Thymus (tissue), 14 donors: ENCODE measurements at places on chromosomes 13 and 19.

DNA sequence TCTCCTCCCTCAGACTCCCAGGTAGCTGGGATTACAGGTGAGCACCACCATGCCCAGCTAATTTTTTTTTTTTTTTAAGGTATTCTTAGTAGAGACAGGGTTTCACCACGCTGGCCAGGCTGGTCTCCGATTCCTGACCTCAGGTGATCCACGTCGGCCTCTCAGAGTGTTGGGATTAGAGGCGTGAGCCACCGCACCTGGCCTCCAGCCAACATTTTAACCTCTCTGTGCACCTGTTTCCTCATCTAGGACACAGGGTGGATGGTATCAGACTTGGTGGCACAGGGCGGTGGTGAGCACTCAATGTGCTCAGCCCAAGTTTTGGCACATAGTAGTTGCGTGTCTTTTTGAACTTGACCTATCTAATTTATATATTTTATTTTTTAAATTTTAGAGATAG, 12.5 kb downstream of the APBA3 start:
- no peak for DNase-seq

- DNase-seq: no peak
Observed at GRCh38 chr13:41059456-41060081, 1.7 kb upstream of the WBP4 start.

GRCh38 chr19:51640386-51640785, 6.2 kb downstream of the SIGLEC14 start:
- DNase-seq: no peak

- no peak for DNase-seq
Observed at GRCh38 chr13:61975001-61975400, 559.4 kb upstream of the PCDH20 start.

DNA sequence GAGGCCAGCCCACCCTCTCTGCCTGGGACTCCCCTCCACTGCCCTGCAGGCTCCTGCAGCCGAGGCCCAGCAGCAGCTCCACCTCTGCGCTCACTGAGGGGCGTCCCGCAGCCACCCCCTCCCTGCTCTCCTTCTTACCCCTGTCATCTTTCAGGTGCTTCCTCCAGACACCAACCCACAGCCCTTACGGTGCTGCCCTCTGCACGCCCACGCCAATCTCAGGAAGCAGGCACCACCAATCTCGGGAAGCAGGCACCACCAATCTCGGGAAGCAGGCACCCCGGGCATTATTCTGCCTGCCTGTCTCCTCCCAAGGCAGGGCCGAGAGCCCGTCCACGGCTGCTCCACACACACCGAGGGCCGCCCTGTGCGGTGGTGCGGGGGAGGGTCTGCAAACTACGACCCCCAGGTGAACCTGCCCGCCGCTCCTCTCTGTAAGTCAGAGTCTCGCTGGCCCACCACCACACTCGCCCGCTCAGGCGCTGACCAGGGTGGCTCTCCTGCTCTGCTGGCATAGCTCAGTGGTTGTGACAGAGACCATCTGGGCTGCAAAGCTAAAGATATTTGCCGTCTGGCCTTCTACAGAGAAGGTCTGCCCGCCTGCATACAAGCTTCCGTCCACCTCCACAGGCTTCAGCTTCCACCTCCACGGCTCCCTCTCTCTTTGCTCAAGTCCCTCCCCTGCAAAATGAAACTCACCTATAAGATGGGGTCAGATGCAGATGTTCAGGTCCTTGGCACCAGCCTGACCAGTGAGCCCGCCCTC, 2.9 kb downstream of the LSM7 start:
- no peak for DNase-seq

DNA sequence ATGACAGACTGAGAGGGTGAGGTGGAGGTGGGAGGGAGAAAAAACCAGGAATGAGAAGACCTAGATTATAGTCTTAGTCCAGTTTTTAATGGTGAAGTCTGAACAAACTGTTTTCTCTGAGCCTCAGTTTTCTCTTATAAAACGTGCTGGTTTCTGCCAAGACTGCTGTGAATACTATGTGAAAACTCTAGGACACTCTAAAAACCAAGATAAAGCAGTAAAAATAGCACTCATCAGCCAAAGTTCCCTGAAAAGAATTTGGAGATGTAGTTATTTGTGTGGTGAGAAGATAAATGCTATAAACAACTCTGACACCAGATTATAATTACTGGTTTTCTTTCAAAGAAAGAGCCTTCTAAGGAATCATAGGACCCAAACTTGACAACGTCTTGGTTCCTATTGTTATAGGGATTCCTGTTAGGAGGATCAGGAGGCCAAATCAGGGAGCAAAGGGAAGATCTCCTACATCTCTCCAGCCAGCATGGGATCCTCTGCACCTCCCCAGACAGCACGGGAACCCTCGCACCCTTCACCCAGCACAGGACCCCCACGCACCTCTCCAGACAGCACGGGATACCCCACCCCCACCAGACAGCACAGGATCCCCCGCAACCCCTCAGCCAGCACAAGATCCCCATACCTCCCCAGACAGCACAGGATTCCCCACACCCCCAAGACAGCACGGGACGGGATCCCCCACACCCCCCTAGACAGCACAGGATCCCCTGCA, 130.2 kb downstream of the MIPEP start:
- DNase-seq: no peak

DNA sequence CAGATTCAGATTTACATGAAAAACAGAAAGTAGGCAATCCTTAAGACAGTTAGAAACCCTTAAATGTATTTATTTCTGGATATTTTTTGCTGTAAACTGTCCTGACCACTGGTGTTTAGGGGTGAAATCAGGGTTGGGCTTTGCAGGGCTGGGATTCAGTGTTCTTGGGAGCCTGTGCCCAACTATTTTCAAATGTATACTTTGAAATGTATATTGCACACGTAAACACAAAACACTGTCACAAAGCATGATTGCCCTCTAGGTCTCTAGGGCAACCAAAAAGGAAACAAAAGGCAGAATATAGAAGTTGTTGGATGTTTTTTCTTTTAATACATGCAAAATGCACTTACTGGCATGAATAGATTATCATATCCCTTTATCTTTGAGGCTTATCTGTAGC, 1185.4 kb downstream of the DIAPH3 start:
- no peak for DNase-seq

- no peak for DNase-seq
Observed at GRCh38 chr19:57302727-57303401, 17.4 kb upstream of the ZNF543 start.

GRCh38 chr19:47719047-47719859, 6.0 kb downstream of the EHD2 start:
- DNase-seq: no peak

GRCh38 chr13:114063545-114064449, 68.6 kb downstream of the RASA3 start:
- DNase-seq: no peak

DNA sequence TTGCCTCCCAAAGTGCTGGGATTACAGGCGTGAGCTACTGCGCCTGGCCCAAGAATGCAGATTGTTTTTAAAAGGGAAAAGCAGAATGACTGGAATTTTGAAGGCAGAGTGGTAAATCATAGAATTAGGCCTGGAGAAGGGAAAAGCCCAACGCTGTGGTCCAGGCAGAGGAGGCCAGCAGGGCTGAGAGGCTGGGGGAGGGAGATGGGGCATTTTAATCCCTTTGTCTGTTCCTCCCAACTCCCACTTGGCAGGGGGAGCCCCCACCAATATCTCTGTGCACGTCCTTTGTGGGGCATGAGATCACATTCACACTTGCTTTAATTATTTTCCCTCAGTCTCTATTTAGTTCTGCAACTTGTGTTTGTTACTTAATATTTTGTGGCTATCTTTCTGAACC, 54.4 kb upstream of the RANBP3 start:
- DNase-seq: no peak

DNA sequence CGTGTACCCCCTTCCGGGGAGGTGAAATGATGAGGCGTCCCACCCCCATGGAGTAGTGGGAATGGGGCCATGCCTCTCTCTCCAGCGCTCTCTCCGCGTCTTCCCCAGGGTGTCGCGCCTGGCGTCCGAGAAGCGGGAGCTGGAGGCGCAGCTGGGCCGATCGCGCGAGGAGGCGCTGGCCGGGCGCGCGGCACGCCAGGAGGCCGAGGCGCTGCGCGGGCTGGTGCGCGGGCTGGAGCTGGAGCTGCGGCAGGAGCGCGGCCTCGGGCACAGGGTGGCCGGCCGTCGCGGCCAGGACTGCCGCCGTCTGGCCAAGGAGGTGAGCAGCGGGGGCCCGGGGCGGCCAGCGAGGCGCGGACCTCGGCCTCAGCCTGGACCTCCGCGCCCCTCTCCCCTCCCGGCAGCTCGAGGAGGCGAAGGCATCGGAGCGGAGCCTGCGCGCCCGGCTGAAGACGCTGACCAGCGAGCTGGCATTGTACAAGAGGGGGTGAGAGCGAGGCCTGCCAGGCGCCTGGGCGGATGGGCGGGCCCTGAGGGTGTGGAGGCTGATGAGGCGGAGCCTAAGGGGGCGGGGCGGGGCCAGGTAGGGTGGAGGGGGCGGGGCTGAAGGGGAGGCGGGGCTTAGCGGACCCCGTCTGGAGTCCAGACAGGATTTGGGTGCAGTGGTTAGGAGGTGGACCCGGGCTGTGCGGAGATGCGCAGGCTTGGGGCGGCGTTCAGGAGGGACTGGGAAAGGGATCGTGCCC, 7.7 kb downstream of the PGLYRP1 start:
- no peak for DNase-seq

DNA sequence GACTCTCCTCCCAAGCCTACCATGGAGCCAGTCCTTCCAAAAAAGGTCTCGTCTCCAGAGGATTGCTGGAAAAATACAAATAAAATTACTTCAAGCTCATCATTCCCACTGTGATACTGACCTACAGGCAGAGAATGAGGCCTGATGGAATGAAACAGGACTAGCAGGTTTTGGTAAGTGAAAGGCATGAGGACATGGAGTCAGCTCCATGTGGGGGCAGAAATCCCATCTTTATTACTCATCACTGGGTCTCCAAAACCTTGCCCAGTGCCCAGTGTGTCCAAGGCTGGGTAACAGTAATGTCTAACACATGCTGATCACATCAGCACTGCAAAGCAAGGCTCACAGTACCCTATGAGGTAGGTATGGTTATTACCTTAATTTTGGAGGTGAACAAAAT, 235.4 kb downstream of the DNAJC15 start:
- no peak for DNase-seq

DNA sequence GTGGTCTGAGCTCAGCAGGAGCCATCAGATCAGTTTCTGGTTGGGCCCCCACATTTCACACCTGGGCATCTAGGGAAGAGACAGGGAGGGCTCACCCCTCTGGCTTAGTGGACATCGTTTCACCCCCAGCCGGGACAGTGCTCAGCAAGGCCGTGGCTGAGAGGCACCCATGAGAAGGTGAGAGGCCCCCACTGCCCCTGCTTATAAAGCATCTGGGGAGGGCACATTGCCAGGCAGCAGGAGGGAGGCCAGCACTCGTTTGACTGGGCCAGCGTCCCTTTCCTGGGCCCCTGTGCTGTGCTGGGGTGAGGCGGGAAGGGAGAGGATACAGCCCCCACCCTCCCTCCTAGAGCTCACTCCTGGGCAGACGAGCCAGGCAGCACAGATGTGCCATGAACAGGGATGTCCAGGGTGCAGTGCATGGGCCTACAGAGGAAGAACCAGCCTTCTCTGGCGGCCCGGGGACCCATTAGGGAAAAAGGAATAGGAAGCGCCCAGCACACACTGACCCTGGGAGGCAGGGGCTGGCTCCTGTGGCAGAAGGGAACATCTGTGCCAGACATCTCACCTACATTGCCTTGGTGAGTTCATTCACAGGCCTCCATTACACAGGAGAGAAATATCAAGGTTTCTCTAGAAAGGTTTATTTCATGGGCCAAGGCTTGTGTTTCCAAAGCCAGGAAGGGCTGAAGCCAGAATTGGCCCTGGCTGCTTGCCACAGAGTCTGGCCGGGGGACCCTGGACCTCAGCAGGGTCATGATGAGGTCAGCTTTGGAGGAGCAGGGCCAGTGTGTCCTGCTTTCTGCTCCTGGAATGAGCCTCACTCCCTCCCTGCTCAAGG, 7.7 kb downstream of the AP1M1 start:
- no peak for DNase-seq

- DNase-seq: no peak
Observed at GRCh38 chr19:41316306-41316920, 6.4 kb downstream of the CCDC97 start.

- no peak for DNase-seq
Observed at GRCh38 chr19:31451686-31452330, 102.6 kb upstream of the TSHZ3 start.

DNA sequence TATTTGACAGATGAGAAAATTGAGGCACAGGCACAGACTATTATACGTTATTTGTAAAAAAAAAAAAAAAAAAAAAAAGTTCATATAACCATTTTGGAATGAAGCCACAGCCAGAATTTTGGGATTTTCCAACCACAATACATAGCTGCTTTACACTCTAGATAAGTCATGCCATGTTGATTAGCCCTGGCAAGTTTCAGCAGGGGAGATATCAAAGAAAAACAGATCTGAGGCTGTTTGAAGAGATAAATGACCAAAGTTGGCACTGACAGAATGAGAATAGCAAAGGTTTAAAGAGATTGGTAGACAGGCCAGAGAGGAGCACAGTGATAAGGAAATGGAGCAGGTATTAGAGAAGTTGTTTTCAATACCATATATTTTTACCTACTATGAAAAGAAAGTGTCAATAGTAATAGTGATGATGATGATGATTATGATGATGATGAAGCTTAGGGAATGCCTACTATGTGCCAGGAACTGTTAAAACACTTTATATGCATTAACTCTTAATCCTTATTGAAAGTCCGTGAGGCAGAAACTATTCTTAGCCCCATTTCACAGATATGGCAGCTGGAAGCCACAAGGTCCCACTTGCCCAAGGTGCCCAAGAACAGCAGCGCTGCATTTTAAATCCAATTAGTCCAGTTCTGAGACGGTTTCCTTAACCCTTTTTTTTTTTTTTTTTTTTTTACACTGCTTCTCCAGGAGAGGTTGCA, 105.5 kb downstream of the MBNL2 start:
- no peak for DNase-seq

- DNase-seq: no peak
Observed at GRCh38 chr19:56837004-56837403, 3.5 kb downstream of the PEG3 start.

DNA sequence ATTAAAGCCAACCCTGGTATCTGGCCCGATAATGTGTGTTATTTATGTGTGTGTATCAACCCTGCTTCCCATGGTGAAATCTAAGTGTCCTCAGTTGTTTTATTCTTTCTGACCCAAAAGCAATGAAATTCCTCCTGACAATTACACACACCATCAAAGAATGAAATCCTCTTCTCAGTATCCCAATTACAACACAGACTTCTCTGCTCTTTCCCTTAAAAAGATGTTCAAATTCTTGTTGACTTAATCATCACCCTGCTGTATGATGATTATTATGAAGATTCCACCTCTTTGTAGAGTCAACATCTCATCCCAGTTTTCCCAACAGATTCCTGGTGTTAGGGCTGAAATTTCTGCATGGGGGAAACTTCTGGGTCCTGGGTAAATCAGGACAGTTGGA, 8.9 kb upstream of the TRPC4 start:
- no peak for DNase-seq

DNA sequence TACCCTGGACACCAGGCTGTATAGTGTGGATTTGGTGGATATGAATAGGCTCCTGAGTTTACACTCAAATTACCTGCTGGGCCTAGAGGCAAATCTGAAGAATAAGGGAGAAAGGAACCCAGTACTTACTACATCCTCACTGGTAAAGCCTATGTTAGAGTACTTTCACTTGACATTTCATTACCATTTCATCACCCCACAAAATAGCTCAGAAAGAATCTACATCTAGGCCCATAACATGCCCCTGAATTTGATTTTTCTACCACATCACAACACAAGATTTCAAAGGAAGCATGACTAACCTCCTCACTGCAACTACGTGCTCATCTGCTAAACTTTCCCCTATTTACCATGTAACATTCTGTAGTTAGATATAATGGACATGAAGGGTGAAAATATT, 43.3 kb downstream of the VWA8 start:
- DNase-seq: no peak
